Thoracic aorta (tissue), 2 donors: ENCODE measurements at places on chromosomes 6 and 20.

DNA sequence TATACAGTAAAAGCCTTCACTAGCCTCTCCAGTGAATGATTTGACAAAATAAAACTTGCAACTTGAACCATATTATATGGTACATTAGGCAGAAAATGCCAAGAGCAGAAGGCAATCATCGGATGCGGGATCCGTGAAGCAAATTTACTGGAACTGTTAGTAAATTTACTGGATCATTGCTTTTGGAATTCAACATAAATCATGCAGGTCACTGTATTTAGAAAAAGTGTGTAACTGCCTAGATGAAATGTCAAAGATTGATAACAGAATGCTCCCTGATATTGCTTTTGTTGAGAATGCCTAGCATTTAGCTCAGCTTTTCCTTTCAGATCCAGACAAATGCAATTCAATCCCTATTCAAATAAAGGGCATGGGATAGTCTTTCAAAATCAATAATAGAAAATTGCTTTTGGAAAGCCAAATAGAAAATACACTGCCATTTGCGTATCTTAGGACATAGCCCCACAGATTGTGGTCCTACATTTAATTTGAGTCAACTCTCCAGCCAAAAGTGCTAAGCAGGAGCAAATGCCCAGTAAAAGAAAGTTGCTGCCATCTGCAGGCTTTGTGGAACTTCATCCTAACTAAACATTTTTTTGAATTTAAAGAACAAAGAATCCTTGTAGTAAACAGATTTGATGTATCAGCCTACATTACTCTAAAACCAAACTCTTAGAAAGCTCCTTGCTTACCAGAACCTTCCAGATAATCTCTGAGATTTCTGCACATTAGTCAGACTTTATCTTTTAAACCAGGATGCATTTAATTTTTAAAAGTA is 109.5 kb upstream of the HSF2 start:
- DNase-seq, result no peak

- no peak for DNase-seq
Measured at GRCh38 chr6:36029464-36029863, 1.9 kb downstream of the MAPK14 start.

DNA sequence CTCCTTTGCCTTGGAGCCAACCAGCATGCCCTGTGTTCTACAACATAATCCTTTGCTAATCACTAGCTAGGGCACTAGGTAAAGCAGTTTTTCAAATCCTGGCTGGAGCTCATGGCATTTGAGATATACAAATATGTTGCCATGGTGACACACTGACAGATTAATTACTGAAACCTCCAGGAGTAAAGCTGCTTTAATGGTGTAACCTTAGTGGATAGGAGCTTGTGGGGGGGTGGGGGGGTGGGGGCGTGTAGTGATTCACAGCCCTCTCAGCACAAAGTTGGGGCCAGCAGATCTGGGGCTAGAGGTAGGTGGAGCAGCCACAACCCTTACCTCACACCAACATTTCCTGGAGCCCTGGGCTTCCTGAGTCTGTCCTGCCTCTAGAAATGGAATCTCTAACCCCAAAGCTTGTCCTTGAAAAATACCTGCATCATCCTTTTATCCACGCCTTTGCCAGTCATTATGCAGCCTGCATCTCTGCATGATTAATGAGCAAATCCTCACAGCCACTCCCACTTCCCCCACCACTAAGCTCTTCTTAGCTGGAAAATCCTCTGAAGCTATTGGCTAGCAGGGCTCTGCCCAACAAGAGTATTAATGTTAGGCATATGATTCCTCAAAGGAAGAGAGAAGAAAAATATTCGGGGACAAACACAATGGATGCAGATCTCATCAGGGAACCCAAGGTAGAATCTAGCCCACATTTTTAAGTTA is 84.5 kb upstream of the PRND start:
- DNase-seq, result no peak

GRCh38 chr6:52532457-52532856 is 44.4 kb downstream of the TRAM2 start:
- DNase-seq, result no peak

DNA sequence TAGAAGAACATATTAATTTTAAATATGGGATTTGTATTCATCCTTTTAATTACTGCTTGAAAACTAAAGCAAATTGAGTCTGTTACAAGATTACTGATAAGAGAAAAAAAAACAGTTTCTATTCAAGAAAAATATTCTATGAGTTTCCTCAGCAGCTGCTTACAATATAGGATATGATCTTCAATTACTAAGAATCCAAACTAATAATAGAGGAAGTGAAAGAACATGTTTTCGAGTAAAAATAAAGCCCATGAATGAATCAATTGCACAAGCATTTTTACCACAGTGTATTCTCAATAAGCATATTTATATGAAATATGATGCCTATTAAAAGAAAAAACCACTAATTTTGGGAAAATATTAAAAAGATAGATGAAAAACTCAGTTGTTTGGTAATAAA is 63.4 kb downstream of the AHI1 start:
- DNase-seq, result no peak

DNA sequence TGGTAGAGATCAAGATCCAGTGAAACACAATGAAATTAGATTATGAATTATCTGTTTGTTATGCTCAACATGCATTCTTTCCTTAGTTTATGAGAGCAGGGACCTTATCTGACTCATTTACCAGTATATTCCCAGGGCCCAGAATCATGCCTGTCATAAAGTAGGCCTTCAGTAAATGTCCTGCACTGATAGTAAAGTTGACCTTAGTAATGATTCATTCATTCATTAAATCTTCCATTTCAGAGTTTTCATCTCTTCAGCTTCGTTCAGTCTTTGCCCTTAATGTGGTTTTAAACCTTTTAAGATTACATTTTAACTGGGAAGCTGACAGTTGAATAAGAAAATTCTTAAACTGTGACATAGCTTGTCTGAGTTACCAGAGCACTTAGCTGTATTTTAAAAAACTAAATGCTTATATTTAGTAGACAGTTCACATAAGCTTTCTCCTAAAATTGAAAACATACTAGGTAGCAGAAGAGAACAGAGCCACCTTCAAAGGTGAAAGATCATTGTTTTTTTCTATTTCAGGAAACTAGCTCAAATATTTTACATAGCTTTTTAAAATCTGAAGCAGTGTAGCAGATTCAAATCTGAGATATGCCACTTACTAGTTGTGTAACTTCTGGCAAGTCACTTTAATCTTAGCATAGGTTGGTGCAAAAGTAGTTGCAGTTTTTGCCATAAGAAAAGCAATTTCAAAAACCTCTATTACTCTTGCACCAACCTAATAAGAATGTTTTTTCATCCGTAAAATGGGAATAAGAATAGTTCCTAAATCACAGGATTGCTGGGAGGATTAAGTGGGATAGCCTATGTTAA is 41.4 kb downstream of the MCM8 start:
- DNase-seq, result no peak

DNA sequence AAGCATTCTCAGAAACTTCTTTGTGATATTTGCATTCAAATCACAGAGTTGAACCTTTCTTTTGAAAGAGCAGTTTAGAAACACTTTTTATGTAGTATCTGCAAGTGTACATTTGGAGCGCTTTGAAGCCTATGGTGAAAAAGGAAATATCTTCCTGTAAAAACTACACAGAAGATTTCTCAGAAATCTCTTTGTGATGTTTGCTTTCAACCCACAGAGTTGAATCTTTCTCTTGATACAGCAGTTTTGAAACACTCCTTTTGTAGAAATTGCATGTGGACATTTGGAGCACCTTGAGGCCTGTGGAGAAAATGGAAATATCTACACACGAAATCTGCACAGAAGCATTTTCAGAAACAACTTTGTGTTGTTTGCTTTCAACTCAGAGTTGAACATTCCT is 612.3 kb upstream of the ZNF337 start:
- no peak for DNase-seq
